ENCODE measurements at places on chromosomes 5 and 9.

DNA sequence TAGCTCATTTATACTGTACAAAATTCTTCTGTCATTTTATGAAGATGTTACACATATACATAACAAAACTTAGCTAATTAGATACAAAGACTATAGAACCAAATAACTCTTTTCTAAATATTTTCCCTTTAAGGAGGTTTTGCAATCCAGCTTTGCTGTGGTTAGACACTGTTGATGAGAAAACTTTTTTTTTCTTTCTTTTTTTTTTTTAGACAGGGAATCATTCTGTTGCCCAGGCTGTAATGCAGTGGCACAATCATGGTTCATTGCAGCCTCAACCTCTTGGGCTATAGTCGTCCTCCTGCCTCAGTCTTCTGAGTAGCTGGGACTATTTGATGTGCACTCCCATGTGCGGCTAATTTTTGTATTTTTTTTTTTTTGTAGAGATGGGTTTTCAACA lies 38.5 kb upstream of the CDKN2B start:
- DNase-seq: no peak

DNA sequence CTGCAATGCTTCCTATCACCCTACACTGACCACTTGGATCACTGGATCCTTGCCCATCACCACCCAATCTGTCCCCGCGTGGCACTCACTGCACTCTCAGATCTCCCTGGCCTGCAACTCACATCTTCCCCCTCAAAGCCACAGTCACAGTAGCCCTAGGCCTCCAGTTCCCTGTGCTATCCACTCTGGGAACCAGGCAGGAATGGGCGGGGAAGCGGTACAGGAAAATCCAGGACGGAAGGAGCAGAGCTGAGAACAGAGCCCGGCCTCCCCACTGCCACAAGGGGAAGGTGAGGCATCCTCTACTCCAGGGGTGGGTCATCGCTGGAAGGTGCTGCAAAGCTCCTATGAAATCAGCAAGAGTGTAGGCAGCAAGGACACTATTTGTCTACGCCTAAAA lies 102.6 kb downstream of the ESM1 start:
- DNase-seq: no peak

- DNase-seq: no peak
Measured at GRCh38 chr5:6452622-6453504, 4.2 kb downstream of the UBE2QL1 start.

DNA sequence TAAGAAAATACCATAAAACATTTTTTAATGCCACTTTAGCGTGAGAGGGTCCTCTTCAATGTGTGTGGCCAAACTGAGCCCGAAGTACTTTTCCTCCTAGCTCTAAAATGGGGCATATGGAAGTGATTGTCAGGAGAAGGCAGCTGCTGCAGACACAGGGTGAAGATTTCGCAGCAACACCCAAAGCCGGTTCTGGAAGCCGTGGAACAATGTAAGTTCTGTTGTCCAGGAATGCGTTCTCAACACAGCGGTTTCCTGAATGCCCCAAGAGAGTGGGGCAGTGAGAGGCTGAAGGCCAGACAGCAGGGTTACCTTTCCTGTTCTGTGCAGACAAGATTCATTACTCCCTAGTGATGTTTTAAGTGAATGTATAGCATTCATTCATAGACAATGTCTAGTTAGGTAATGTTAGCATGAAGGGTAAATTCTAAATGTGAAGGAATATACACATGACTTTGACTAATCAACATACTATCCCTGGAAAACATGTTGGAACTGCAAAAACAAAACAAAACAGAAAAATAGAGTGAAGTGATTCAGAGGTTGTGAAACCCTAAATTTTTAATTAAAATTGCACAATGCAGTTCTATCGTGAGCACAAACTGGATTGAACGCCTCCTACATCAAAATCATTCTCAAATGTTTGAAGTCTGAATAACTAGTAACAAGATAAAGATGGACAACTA lies 197.0 kb upstream of the SEMA6A start:
- DNase-seq: peak; percentile 8
